ENCODE measurements at places on chromosomes 7 and 10.

- DNase-seq, result no peak
Measured at GRCh38 chr10:18681366-18681765, 22.1 kb downstream of the ARL5B start.

GRCh38 chr10:96532523-96532922 is 18.8 kb upstream of the TLL2 start:
- DNase-seq, result no peak

- no peak for DNase-seq
Measured at GRCh38 chr10:65042496-65042895, 1521.3 kb downstream of the REEP3 start.

DNA sequence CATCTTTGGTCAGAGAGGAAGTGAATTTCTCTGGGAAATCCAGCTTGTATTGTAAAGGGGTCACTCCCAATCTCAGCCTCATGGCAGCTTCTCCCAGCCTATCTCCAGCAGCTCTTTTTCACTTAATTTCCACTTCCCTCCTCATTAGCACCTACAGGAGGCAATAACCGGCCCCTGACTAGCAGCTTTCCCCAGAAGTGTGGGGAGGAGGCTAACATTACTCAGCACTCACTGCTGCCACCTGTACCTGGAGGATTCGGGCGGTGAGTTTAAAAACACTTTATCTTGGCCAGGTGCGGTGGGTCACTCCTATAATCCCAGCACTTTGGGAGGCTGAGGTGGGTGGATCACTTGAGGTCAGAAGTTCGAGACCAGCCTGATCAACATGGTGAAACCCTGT is 3.8 kb downstream of the NODAL start:
- DNase-seq, result no peak

GRCh38 chr10:4006051-4006450 is 221.0 kb upstream of the KLF6 start:
- DNase-seq, result no peak

DNA sequence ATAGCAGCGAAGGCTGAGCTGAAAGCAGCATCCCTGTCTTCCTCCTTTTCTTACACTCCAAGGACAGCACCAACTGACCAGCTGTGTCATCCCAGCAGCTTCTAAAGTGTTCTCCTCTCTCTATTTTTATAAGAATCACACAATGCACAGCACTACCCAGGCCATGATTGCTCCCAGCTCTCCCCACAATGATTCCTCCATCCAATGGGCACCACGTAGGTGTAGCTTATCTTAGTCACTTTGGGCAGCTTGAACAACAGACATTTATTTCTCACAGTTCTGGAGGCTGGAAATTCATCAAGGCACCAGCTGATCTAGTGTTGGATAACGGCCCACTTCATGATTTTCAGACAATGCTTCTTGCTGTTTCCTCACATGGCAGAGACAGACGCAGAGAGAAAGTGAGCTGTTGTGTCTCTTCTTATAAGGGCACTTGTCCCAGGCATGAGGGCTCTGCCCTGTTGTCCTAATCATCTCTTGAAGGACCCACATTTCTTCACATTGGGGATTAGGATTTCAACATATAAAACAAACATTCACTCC is 92.0 kb upstream of the CDC14C start:
- DNase-seq, result no peak
